ENCODE measurements at places on chromosomes 2 and 18.

DNA sequence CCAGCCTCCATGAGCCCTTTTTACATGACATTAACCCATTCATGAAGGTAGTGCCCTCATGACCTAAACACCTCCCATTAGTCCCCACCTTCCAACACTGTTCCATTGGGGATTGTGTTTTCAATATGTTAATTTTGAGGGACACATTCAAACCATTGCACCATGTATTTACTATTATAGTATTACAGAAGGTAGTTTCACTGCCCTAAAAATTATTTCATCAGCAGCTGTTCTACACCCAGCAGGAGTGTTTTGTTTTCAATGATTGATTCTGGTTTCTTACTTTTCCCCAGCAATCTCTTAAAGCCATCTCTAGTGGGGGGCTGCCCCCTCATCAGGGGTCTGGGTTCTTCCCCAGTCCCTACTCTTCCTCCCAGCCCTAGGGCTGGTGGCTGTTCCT, 71.9 kb downstream of the CERS6 start:
- DNase-seq = no peak

DNA sequence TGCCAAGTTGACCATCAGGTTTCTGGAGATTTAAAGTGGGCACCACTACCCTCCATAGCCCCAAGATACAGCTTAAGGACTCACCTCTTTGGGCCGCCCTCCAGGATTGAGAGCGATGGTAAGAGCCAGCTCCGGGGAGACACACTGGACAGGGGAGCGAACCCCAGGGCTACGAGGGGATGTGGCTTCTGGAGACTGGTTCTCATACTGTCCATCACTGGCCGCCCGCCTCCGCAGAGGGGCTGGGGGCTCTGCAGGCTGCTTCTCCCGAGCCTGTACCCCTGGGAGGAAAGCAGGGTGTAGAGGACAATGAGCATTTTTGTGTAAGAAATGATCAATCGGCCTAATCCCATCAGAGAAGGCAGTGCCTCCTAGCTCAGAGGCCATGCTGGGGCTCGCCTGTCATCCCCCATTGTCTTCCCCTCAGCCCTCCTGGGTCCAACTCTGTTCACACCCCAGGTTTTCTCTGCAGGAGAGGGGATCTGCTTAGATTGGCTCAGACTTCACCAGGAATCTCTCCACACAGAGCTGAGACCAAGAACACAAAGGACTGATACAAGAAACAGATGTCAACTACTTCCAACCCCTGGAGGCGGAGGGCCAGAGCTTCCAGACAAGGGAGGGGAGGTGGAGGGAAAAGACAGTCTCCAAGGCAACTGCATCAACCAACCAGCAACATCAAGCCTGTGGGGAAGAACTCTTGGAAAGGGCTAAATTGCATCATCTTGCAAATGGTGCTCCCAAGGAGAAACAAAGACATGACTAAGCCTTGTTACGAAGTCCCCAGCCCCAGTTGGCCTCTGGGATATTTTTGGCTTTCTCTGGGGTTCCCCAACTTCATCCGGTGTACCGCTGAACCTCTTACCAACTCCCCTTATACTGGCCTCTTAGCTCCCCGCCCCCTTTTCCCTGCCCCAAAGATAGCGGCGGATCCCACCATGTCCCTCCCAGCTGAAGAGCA, 166.6 kb downstream of the TNS1 start:
- DNase-seq = no peak

DNA sequence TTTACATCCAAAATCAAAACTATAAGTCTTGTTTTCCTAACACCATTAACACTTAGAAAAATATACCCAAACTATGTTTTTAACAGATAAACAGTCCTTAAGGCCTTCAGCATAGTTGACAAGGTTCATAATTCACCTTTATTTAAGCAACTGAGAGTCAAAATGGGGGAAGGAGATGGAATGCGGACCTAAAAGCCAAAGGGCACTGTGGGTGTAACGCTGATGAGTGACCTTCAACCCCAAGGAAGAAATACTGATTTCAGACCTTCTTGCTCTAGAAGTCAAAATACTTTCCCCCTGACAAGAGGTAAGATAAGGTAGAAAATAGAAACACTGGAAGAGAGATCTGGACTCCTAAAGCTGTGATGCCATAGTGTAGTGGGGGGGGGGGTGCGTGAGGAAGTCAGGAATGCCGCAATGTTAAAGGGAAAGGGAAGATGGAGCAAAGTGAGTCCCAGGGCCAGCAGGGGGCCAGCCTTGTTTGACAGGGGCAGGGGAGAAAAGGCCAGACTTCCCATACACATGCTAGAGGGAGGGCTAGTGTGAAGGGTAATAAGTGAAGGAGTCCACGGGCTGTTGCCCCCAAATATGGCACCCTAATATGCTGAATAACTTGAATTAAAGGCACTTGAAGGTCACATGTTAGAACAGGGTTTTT, 31.4 kb downstream of the CCDC93 start:
- no peak for DNase-seq

GRCh38 chr18:54767098-54767497, 61.2 kb upstream of the RAB27B start:
- no peak for DNase-seq

- no peak for DNase-seq
These were observed 71.0 kb downstream of the AQP4 start for GRCh38 chr18:26794230-26795101.

DNA sequence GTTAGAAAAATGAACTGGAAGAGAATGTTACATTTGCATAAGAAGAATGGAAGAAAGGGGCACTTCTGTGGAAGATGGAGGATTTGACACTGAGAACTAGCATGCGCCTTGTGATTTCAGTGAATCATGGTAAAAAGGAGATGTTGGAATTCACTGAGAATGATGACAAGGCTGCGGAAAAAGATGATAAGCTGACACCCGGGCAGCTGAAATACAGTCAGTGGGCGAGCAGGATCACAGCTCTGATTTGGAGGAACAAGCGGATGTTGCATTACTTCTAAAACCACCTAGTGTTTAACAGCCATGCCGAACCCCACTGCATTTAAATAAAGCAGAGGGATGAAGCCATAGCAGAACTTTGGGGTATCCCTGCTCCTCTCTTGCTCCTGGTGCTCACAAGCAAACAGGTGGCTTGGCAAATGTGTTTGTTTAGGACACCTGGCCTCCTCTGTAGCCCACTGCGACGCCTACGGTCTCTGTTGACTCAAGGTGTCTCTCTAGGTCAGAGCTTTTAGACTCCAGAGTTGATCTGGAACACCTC, 134.9 kb downstream of the NDUFA10 start:
- no peak for DNase-seq

DNA sequence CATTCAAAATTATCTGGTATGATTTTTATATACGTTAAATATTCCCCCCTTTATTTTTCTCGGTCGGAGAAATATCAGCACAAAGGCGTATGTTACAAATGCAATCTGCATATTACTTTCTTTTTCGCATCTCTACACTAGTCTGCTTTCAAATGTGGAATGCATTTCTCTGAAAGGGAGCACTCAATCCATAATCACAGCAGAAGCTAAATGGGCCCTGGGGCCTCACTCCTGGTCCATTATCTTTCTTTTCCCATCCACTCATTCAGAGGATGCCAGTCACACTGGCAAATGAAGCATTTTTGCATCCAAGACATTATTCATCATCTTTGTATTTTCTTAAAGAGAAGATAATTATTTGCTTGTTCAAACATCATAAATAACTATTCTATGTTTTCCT, 295.2 kb upstream of the LRP1B start:
- no peak for DNase-seq

DNA sequence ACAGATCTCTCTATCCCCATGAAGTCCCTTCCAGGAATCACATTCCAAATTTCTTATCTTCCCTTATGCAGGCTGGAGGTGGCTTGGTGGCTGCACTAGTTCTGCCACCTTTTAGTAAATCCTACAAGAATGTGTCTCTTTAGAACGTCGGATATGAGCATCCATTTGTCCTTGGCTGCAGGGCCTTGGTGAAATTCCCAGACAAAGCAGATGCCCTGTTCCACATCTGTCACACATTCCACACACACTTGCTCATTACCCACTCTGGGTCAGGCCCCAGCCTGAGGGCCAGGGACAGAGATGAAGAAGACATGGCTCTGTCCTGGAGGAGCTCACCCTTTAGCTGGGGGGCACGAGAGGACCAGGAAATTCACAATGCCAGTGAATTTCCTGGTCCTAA, 31.2 kb upstream of the GPR17 start:
- DNase-seq = no peak

DNA sequence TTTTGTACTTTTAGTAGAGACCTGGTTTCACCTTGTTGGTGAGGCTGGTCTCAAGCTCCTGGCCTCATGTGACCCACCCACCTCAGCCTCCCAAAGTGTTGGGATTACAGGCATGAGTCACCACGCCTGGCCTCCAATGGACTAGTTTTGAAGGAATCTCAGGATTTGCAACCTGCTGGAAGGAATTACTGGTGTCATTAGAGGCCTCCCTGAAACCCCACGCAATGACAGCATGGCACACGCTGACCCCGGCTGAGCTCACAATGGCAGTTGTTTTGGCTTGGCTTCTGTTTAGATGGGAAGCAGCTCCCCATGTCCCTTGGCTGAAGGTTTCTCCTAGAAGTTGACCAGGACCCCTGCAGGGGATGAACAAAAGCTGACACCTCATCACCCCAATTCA, 23.1 kb upstream of the COPS8 start:
- DNase-seq = no peak

GRCh38 chr18:32461709-32462272, 8.9 kb downstream of the GAREM1 start:
- DNase-seq = no peak

- DNase-seq = no peak
These were observed 68.6 kb downstream of the PTGR3 start for GRCh38 chr18:75140296-75140695.

DNA sequence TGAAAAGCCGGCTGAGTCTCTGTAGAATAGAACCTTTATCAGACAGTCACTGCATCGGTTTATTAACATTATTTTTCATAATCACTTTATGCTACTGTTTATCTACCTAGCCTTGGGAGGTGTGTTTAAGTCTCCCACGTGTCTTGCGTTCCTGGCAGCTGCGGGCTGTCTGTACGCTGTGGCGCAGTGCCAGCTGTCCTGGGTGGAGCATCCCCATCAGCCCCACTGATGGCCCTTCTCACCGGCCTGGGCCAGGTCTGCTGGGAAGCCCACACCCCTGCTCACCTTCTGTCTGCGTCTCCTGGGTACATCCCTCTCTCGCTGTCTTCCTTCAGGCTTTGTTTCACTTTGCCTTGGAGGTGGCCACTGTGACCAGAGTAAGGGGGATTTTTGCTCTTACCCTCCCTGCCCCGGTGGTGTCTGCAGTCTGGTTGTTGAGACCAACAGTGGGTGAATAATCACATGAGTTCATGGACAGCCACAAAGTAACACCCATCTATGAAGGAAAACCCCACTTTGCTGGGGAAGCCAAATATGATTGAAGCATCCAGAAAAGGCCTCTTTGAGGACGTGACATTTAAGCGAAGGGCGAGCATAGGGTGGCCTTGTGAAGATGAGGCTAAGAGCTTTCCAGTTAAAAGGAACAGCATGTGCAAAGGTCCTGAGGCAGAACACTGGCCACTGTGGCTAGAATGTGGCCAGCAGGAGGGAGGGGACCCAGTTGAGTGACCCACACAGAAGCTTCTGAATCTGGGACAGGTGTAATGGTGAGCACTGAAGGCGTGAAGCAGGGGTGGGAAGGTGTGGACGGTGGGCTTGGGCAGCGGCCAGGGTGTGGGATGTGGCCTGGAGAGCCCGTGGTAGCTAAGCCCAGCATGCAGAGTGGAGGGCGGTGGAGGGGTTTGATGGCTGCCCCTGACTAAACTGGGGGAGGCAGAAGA, 41.7 kb downstream of the RAMP1 start:
- DNase-seq = no peak

- DNase-seq = no peak
These were observed 192.9 kb upstream of the NRXN1 start for GRCh38 chr2:51224790-51225189.

DNA sequence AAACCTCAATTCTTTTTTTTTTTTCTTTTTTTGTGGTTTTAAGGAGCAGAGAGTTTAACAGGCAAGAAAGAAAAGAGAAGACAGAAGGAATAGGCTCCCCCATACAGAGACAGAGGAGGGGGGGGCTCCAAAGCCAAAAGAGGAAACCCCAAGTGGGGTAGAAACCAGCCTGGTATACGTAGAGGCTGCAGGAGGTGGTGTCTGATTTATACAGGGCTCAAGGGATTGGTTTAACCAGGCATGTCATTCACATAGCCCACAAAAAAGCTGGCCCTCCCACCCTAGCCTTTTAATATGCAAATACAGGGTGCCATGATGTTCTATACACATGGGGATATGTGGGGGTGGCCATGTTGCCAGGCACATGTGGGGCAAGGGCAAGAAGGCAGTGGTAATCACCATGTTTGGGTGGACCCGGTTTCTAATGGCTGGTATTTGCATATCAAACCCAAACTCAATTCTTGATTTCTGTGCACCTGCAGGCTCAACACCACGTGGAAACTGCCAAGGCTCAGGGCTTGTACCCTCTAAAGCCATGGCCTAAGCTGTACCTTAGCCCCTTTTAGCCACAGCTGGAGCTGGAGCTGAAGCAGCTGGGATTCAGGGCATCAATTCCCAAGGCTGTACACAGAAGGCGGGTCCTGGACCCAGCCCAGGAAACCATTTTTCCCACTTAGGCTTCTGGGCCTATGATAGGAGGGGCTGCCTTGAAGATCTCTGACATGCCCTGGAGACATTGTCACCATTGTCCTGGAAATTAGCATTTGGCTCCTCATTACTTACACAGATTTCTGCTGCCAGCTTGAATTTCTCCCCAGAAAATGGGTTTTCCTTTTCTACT, 170.3 kb downstream of the MAIP1 start:
- DNase-seq = no peak

DNA sequence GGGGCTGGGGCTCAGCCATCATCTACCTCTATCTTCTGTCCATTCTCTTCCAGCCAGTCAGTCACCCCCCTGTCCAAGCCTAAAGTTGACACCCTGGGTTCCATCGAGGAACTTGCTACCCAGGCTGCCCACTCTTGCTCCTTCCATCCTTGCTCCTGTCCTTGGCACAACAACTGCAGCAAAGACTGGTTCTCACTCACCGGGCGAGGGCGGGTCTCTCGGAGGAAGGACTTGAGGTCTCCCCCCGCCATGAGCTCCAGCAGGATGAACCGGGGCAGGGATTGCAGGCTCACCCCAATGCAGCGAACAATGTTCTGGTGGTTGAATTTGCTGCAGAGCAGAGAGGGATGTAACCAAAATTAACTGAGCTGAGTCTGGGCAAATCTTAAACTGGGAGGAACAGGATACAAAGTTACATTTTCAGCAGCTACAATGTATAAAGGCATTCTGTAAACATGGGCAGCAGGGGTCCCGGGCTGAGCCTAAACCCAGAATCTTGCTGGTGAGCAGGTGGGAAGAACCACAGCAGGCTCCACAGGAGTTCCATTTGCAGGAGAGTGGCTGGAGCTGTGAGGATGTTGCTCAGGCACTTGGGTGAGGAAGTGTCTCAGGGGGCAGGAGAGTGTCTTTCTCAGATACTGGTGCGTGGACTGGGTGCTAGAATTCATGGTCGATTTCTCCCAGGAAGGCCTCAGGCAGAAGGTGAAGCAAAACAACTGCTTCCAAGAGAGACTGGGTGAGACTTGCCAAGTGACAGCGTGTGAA, 105.5 kb downstream of the CLIP4 start:
- no peak for DNase-seq

- DNase-seq = no peak
These were observed 50.4 kb downstream of the MALT1 start for GRCh38 chr18:58721566-58722239.
